ENCODE measurements at places on chromosomes 7 and 10.
A peak's percentile ranks its signal among the peaks of the same experiment; 100 is the strongest.

- DNase-seq, result no peak
These were observed 12.4 kb downstream of the ANTXRL start for GRCh38 chr10:46299286-46299535.

DNA sequence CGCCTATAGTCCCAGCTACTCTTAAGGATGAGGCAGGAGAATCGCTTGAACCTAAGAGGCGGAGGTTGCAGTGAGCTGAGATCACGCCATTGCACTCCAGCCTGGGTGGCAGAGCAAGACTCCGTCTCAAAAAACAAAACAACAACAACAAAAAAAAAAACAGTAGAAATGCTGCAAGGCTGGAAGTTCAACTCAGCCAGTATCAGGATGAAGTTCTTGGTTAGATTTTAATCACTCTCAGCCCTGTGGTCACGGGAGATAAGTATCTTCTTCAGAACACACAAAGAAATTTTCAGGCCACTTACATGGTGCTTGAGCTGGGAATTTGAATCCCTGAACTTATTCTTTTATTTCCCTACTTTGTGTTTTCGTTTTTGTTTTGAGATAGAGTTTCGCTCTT, 120.4 kb downstream of the MARCHF5 start:
- no peak for DNase-seq

GRCh38 chr10:75402486-75403143, 1.1 kb upstream of the ZNF503 start:
- DNase-seq, result no peak

DNA sequence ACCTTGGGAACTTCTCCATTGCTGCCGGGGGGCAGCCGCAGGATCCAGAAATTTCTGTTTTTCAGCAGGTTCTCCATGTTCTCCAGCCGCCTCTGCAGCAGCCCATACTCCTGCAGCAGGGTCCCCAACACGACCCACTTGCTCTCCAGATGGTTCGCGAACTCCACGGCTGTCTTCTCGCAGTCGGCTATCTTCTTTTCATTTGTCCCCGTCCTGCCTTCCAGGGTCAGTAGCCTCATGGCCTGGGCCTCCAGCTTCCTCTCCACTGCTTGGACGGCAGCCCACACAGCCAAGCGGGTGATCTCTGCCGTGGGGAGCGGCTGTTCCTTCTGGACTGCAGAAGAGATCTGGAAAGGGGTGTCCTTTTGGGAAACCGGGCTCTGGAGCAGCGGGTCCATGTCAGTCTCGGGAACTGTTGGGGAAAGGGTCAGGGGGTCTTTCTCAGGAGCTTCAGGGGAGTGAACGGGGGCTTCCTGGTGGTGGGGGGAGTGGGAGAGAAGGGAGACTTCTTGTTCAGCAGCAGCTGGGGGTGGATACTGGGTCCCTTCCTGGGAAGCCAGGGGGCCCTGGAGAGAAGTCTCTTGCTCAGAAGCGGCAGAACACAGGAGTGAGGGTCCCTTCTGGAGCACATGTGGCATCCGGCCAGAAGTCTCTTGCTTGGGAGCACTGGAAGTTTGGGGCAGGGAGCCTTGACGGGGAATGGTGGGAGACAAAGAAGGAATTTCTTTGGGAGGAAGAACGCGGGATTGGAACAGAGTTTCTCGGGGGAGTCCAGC, 5.5 kb downstream of the ZNF777 start:
- no peak for DNase-seq

DNA sequence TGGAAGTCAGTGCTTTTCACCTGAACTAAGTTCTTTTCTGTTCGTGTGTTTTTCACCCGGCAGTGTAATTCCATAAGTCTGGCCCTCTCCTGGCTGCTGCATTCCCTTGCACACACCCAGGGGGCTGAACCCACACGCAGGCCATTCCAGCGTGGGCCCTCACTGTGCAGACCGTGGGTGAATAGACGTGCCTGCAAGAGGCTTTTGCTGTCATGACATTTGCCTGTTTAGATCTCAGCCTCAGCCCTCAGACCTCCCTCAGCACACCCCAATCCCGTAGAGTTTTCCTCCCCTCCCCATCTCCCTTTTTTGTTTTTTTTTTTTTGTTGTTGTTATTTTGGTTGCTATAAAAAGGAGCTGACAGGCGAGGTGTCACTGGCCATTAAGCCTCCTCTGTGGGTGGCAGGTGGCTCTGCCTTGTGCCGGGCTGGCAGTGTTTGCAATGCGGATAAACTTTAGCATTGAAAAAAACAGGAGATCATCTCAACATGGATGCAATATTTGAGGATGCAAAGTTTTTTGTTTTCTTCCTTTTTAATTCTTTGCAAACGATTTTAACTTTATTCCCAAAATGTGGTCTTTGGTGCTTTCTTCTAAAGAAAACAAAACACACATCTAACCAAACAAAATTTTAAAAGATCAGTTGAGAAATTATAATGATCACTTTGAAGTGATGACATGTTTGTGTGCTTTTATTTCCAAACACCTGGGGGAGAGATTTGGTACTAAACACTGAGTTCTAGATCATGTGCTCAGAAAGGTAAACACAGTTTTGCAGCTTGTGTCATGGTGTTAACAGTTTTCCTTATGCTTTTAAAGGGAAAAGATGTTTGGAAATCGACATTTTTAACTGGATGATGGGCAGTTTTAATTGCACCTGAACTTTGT, 58.8 kb downstream of the WDR37 start:
- no peak for DNase-seq

- DNase-seq, result no peak
These were observed 50.0 kb downstream of the PRF1 start for GRCh38 chr10:70552586-70552985.

DNA sequence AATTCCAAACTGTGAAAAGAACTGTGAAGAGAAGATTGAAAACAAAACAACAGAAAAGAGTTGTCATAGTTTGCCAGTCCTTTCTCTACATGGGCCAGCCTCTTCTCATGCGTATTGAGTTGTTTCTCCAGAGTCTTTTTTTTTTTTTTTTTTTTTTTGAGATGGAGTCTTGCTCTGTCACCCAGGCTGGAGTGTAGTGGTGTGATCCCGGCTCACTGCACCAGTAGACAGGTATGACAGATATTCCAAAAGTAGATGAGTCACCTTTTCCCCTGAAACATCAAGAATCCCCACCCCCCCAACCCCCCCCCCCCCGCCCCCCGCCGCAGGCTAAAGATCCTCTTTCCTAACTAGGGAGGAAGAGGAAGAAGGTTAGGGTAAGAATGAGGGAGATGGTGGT, 15.6 kb upstream of the KMT2C start:
- DNase-seq, result no peak

GRCh38 chr10:53808677-53809372, 992.2 kb downstream of the PCDH15 start:
- peak; percentile 37 for DNase-seq

DNA sequence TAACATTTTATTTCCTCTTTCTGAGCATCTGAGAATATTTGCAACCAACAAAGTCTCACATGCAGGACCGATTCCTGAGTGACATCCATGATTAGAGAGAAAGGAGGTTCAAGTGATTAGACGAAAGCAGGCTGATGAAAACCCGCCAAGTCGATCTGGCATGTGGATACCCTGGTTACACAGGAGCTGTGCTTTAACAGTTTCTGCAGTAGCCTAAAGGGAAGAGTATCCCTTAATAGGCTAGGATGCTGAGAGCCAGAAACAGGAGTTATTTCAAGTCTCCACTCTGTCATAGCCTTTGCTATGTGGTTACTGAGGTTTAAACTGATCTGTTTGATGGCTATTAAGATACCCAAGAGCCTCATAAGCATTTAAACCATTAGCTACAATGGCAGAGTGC, 82.5 kb downstream of the PRKCQ start:
- no peak for DNase-seq

GRCh38 chr7:72109566-72109965, 302.6 kb downstream of the CALN1 start:
- no peak for DNase-seq

- no peak for DNase-seq
These were observed 303.8 kb downstream of the PRKG1 start for GRCh38 chr10:51377932-51378599.

- no peak for DNase-seq
These were observed 134.2 kb upstream of the FAM171A1 start for GRCh38 chr10:15505329-15505728.

DNA sequence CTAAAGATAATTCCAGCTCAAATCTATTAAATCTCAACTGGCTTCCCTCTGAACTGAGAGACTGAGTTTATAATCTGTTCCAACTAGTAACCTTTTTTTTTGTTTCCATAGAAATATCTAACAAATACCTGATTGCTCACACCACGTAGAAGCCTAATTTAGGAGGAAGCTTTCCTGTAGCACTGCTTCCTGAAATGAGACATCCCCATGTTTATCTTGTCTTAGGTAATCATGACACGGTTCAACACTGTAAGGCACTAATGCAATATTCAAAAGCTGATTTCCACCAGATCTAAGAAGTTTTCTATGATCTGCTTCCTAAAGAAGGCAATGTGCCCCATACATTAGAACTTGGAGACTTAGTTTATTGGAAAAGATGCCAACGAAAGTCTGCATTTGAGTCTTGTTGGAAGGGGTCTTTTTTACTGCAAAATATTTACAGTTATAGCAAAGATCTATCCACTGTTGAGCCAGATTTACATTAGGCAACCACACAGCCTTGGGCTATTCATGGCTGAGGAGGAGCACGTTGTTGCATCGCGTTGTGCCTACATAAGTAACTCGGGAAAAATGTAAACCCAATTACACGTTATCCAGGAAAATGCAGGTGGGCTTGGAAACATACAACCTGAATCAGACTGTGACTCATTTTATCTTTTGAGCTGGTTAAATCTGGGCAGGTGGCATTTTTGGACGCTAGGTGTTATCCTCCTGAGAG, 66.3 kb downstream of the VIPR2 start:
- no peak for DNase-seq

DNA sequence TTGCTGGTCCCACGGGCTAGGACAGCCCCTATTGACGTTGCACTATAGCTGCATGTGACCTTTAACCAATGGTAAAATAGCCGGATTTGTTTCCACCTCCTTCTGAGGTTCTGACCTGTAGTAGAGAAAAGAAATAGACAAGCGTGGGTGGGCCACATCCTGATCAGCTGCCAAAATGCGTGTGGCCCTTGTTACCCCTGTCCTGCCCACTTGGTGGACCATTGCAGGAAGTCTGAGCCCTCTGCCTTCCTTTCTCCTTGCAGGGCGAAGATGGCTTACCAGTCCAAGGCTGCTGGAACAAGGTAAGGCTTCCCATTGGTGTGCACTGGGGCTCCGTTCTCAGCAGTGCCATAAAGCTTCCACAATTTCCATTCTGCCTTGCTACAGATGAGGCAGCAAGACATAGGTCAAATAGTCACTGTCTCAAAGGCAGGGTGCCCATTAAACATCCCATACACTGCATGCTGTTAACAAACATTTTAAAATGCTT, 95.9 kb upstream of the MACROH2A2 start:
- DNase-seq, result no peak

- DNase-seq, result no peak
These were observed 349.5 kb upstream of the NFE2L3 start for GRCh38 chr7:25802473-25802872.

DNA sequence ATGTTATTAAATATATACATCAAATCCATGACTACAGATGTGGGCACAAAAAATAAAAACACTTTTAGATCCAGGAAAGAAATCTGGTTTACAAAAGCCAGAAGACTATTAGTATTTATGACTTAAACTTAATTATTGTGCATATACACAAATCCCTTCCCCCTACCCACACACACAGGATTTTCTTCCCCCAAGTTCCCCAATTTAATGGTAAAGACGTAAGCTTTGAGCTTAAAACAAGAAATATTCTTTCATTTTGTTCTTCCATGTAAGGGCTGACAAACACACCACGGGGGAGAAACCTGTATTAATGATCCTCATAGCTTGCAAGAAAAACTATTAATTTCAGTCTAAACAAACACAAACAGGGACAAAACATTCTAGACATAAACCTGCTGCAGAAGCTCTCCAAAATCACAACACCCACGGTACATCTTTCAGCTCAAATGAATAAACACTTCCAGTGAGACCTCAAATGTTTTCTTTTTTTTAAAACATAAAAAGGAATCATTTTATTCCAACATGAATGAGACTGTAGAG, 28.5 kb downstream of the OSBPL3 start:
- no peak for DNase-seq

DNA sequence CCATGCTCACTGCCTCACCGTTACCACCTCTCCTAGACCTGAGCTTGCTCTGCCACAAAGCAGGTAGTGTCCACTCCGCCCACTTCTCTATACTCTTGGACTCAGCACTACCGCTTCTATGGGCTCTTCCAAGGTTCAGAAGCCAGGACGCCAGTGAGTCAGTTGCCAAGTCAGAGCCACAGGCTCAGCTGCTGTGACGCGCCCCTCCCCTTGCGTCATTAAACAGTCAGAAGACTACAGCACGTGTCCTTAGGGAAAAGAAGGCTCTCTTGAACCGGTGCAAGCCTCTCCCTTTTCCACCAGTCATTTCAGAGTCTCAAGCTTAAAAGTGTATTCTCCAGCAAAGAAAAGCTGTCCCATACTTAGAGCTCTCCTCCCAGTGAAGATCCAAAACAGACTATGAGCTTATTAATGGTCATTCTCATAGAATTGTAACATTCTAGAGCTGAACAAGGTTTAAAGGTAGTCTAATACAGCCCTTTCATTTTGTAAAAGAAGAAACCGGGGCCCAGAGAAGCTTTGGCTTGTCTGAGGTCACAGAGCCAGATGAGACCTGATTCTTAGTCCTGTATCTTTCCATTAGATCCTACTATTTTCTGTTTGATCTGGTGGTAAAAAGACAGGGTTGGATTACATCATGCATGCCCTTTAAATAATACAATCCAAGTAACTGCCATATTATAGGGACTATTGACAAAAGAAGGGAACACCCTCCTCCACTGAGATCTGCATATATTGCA, 40.9 kb upstream of the MET start:
- DNase-seq, result no peak

DNA sequence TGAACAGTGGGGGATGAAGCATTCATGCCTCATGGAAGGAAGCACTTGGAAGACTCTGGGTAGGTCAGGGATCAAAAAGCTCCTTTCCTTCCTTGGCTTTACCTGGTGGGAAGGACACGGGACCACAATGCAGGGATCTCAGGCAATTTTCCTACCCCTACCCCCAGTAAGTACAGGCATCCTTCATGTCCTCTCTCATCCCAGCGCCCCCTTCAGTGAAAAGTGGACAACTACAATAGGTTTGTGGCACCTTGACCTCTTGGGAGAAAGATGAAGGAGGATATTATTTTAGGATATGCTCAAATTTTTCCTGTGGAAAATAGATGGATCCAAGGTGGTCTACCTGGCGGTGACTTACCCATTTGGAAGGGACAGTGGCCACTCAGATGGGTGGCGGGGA, 16.5 kb downstream of the AFAP1L2 start:
- DNase-seq, result no peak

DNA sequence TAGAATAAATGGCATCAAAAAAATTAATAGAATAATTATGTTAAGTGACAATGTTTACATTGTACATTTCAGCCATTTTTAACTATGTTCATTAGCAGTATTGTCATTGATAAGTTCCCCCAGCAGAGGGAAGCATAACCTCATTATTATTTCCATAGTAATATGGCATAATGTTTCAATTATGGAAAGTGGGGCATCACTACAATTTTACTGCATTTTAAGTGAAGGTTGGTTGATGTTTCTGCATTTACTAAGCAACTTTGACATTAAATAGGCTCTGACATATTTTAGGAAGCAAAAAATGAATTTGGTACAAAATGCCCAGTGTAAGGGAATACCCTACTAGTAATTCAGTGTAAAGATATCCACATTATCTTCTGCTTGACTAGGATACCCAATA, 218.3 kb downstream of the SEMA3A start:
- peak; percentile 27 for DNase-seq
